NCI-H2171 (cell line): ENCODE measurements at places on chromosomes 1 and 21.

DNA sequence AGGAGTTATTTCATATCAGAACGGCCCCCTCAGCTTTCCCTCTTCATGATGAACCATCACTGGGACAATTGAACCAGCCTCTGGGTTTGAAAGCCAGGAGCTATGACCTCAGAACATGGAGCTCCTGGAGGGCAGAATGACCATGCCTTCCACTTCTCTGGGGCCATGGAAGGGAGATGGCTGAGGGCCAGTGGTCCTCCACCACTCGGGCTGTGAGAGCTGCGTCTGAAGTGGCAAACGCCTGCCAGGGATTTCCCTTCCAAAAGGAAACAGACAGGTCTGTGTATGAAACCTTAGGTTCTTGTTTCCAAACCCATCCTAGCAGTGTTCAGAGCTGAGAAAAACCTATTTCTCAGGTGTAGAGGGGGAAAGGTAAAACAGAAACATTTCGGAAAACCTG lies 22.5 kb downstream of the PKP1 start:
- DNase-seq, result no peak

- DNase-seq, result no peak
Measured at GRCh38 chr1:201828217-201828819, 639 bp upstream of the IPO9 start.

- no peak for DNase-seq
Measured at GRCh38 chr1:71089536-71090270, 8.9 kb upstream of the ZRANB2 start.

GRCh38 chr1:44043176-44044070 lies 12.2 kb upstream of the SLC6A9 start:
- DNase-seq, result no peak

- no peak for DNase-seq
Measured at GRCh38 chr1:172948457-172948856, 102.3 kb downstream of the TNFSF18 start.

- no peak for DNase-seq
Measured at GRCh38 chr1:183686229-183686628, 33.1 kb upstream of the APOBEC4 start.

GRCh38 chr1:58094221-58094620 lies 452.3 kb downstream of the OMA1 start:
- DNase-seq, result no peak

GRCh38 chr1:153882296-153882912 lies 40.4 kb downstream of the GATAD2B start:
- DNase-seq, result no peak

DNA sequence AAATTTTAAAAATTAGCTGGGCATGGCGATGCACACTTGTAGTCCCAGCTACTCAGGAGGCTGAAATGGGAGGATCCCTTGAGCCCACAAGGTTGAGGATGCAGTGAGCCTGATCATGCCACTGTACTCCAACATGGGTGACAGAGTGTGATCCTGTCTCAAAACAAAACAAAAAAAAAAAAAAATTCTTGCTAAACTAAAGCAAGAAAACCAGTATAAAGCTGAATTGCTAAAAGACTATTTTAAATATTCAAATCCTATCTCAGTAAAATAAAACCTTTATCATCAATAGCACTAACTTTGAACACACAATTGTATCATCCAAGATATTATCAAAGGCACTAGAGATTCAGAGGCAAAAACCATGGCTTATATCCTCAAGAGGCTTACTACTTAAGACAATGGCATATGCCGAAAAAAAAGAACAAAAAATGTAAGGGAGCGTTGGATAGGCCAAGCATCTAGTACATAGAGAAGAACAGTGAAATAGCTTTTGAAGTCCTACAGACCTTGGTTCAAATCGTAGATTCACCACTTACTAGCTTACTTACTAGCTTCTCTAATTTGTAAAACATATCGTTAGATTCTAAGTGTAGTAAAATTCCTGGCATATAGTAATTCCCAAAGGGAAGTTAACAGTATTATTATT lies 3.6 kb downstream of the EPS15 start:
- no peak for DNase-seq
